ENCODE measurements at places on chromosomes 1 and 21.

- DNase-seq = no peak
Observed at GRCh38 chr1:234772345-234773147, 162.6 kb upstream of the IRF2BP2 start.

- DNase-seq = no peak
Observed at GRCh38 chr21:14736162-14736561, 190.0 kb upstream of the SAMSN1 start.

- no peak for DNase-seq
Observed at GRCh38 chr1:186183970-186184628, 191.0 kb downstream of the TPR start.

DNA sequence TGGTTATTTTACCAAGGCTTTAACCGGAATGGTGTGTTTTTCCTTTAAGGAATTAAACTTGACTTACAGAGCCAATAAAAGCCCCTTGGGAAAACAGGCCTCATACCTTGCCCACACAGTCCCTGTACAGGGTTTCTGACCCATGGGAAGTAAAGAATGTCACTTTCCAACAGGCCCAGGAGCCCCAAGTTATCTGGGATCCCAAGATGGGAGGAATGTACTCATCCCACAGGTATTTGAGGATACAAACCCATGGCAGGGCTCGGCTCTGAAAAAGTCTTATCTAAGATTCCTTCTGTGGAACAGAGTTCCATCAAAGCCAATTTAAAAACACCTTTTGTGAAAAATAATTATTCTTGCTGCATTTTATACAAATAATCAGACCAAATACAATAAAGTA lies 15.3 kb upstream of the COX20 start:
- DNase-seq = no peak

DNA sequence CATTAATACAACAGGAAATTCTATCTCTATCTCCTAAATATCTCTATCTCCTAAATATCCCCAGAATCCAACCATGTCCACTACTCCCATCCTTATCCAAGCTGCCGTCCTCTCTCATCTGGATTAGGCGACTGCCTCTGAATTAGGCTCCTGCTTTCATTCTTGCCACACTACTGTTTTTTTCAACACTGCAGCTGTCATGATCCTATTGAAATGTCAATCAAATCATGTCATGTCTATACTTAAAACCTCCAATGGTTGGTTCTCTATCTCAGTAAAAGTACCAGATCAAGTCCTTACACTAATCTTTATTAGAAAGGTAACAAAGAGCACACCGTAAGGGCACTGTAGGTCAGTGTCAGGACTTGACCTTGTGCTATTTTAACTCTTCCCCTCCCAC lies 82.0 kb upstream of the NFIA start:
- no peak for DNase-seq

DNA sequence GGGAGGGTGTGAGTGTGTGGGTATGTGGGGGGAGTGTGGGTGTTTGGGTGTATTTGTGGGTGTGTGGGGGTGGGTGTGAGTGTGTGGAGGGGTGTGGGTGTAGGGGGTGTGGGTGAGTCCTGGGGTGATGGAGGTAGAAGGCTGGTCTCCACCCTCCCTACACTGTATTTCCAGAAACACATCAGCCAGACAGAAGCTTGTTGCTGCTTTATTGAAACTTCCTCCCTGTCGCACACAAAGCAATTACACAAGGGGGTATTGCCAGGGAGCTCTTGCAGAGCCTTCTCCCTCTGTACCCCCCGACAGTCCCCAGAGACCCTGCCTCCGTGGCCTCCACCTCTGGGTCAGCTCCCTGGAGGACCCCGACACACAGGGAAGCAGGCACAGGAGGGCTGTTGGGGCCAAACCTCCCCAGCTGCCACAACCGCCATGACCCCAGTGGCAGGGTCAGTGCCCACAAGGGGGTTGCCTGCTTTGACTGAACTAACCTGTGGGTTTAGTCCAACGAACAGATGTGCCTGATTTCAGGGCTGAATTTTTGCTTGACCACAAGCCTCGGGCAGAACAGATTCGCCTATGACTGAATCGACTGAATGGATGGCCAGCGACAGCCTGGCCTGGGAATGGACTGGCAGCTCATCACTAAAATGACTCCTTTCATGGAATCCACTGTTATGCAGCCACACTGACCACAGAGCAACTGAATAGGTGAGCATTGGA lies 9.1 kb upstream of the MATN1 start:
- DNase-seq = no peak

GRCh38 chr1:94362466-94363058 lies 55.6 kb upstream of the ABCD3 start:
- no peak for DNase-seq

- no peak for DNase-seq
Observed at GRCh38 chr1:182444497-182444896, 5.4 kb upstream of the RGSL1 start.

- DNase-seq = no peak
Observed at GRCh38 chr1:24969596-24970398, 39.7 kb upstream of the RUNX3 start.

GRCh38 chr1:11650331-11650991 lies 3.8 kb downstream of the FBXO2 start:
- DNase-seq = peak; percentile 82

DNA sequence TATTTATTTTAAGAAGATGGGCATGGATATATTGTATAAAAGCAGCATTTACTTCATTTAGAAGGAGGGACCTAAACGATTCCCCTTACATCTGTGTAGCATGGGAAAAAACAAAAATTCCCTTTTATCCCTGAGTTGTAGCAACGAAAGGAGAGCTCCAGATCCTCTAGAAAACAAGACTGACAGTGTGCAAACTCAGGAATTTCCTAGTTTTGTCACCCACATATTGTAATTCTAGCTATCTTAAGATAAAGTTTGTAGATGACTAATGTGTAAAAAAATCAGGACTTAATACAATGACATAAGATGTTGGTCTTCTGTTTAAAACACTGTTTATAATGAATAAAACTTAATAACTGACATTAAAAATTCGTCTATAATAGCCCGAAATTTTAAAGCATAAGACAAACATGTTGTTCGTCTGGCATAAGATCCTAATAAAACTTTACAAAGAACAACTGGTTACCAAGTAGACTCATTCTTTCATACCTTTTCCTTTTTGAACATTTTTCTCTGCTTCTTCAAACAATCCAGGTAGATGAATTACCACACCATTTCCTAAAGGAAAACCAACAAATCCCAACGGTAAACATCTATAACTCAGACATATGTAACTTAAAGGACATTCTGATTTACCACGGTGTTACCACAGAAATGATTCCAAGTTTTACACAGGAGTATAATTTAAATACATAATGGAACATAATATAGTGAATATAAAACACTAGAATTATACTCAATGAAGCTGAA lies 15.2 kb downstream of the ADSS2 start:
- DNase-seq = no peak

DNA sequence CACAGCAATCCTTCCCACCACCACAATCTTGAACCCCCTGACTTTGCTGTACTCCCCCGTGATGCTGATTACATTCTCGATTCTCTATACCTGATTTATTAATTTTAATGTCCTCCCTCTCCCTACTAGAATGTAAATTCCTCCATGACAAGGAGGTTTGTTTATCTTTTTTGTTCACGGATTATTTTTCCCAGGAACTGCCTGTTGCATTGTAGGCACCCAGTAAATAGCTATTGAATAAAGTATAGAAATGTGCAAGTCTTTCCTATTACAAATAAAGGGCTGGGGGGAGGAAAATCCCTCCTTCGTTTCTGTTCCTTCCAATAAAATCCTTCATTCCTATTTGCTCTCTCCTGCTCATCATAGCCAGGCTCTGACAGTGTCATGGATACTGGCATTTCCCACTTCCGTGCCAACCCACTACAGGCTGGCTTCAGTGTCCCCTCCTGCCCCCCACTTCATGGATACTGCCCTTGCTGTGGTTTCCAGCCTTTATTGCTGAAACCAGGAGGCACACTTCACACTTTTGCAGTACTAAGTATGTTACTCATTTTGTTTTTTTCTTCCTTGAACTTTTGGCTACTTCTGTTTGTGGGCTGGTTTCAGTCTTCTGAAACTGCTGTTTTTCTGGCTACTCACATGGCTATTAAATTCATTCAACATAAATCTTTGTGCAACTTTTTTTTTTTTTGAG lies 7.5 kb downstream of the KIF1B start:
- no peak for DNase-seq

DNA sequence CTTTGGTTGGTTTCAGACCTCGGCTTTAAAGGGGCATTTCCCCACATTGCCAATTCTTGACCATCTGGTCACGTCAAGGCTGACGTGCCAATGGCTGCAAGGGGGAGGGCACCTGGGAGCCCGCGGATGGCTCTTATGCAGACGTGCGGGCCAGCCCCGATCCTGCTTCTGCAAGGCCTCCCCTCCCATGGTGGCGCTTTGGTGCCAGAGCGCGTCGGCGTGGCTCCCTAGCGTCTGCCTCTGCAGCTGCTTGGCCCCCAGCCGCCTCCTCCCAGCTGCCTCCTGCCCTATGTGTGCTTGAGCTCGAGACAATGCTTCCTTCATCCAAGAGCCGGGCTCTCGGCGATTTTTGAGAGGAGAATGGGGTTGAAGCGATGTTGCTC lies 29.1 kb downstream of the SKI start:
- no peak for DNase-seq

DNA sequence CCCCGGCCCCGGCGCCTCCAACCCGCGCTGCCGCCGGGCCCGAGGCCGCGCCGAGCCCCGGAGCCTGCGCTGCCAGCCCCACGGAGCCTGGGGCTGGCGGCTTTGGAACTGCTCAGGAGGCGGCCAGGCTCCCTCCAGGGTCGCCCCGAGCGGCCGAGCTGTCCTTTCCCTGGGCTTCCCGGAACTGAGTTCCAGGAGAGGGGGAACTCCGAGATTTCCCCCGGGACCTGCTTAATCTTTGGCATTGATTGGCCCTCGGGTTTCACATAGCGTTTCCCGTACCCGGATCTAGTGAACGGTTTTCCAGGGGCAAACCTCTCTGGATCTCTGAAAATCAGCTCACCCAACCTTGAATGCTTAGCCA lies 504 bp downstream of the H6PD start:
- DNase-seq = peak; percentile 54

- DNase-seq = no peak
Observed at GRCh38 chr1:22315315-22316078, 136.2 kb upstream of the ZBTB40 start.

GRCh38 chr21:44603109-44603875 lies 2.9 kb downstream of the KRTAP10-7 start:
- no peak for DNase-seq

DNA sequence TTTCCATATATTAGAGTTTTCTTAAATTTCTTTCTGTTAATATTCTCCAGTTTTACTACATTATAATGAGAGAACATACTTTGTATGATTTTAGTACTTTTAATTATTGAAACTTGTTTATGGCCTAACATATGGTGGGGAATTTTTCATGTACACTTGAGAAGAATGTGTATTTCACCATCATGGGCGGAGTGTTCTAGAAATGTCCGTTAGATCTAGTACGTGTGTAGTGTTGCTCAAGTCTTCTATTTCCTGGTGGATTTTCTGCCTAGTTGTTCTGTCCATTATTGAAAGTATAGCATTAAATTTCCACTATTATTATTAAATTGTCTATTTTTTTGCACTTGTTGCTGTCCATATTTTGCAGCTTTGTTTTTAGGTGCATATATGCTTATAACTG lies 64.0 kb upstream of the RGS21 start:
- no peak for DNase-seq

- peak; percentile 42 for DNase-seq
Observed at GRCh38 chr1:41313661-41314131, 47.5 kb upstream of the FOXO6 start.

- DNase-seq = no peak
Observed at GRCh38 chr1:56174176-56174885, 405.0 kb downstream of the PLPP3 start.

DNA sequence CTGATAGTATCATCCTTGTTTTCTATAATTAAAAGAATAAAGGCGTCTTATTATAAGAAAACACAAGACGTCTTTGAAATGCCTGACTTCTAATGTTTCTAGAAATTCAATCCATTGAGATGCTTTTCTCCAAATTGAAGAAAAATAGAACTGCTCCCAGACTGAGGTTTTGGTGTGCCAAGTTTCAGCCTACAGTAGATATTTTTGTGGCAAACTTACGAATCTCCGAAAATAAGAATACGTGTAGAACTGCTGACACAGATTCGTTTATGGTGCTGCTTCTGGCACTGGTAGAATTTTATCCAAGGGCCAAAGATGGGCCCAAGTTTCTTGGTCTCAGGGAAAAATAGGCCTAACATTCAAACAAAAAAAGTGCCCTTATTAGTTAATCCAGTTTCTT lies 554.5 kb upstream of the NR5A2 start:
- DNase-seq = no peak

DNA sequence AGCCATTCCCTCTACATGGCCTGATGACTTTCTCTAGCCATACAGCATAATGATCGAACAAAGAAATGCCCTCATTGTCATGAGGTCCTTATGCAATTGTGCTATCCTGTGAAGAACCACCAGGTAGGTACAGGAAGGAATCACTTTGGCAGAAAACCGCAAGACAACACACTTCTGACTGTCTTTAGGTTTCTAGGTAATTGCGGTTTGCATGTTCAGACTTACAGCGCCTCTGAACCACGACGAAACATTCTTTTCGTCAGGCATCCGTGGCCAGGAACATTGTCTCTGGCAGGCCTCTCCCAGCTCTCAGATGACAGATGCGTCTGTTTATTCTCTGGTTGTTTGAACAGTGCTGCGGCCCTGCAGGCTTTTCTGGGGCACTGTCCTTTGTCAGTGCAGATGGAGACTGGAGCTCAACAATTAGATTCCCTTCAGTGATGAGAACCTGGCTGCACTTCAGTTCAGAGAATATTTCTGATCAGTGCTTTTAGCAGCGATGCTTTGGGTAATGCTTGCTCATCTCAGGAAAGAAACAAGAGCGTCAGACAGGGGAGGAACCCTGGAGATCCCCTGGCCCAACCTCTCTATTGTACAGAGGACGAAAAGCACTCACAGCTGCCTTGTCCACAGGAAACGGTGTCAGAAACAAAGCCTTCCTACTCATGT lies 63.4 kb downstream of the B3GALT5 start:
- DNase-seq = no peak

DNA sequence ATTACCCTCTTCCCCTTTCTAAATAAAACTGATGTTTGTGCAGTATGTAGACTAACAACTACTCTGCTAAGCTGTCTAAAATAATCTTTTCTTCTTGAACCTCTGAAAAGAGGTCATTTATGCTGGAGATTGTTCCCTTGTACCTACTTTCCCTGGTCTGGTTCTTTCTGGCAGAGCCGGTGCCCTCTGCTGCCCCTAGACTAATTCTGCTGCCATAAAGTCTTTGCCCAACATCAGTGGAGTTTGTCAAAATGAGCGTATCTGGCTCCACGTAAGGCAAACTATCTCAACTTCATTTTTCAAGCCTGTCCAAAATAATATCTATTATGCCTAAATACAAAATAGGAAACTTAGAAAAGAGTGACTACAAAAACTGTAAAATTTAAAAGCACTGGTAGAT lies 30.9 kb upstream of the ANGPTL7 start:
- DNase-seq = no peak

- DNase-seq = no peak
Observed at GRCh38 chr1:18924221-18924691, 21.9 kb upstream of the ALDH4A1 start.

DNA sequence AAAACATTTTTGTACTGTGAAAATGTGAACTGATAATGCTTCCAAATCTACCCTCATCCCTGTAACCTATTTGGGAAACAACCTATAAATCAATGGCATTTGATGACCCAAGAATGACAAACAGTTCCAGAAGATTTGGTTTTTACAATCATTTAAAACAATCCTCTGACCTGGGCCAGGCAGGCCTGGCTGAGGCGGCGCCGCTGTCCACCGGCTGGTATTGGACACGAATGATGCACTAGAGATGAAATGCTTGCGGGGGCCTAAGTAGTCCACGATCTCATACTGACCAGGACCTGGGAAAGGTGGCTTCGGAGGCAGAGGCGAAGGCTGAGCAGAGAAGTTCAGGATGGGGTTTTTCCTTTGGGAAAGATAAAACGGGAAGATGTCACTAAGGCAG lies 41.5 kb downstream of the GRHL3 start:
- DNase-seq = no peak

Data from HuH-7 (cell line).